ENCODE measurements at places on chromosomes 2 and 18.

GRCh38 chr2:217887841-217888701 lies 114.7 kb downstream of the TNS1 start:
- DNase-seq, result no peak

GRCh38 chr2:240603846-240604245 lies 17.3 kb downstream of the CAPN10 start:
- no peak for DNase-seq

DNA sequence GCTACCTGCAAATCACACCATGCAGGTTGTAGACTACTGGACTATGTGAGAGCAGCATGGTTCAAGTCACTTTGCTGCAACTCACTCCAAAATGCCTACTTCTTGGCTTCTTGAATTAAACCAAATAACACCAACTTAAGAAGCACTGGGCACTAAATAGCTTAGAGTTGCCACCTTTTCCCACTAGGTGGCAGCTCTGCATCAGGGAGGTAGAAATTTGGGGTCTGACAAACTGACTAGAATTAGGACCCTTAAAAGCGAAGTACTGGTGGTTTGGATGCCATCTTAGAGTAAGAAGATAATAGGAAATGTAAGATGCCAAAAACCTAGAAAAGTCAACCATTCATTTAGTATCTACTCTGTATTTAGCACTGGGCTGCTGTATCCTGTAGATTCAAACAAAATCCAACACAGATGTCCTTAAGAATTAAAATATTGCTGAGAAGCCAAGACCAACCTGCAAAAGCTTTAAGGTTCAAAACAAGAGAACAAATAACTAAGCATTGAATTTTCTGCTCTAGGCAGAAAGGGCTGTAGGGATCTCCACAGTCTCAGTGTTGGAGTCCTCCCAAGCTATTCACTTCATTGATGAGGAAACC lies 65.5 kb downstream of the CCBE1 start:
- DNase-seq, result peak; percentile 37

DNA sequence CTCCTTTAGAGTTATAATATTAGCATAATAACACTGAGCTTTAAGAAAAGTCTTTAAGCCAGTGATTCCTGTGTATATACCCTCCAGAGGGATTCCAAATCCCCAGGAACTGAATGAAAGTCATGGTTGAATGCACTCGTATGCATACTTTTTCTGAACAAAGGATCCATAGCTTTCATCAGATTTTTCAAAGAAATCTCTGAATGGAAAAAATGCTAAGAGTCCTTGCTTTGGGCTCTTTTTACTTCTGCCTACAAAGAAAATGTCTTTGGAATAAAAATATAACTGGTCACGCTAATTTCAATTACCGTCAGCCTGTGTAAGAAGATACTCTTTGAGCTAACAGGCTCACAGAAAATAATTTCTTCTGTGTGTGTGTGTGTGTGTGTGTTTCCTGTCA lies 939.5 kb downstream of the ERBB4 start:
- no peak for DNase-seq

DNA sequence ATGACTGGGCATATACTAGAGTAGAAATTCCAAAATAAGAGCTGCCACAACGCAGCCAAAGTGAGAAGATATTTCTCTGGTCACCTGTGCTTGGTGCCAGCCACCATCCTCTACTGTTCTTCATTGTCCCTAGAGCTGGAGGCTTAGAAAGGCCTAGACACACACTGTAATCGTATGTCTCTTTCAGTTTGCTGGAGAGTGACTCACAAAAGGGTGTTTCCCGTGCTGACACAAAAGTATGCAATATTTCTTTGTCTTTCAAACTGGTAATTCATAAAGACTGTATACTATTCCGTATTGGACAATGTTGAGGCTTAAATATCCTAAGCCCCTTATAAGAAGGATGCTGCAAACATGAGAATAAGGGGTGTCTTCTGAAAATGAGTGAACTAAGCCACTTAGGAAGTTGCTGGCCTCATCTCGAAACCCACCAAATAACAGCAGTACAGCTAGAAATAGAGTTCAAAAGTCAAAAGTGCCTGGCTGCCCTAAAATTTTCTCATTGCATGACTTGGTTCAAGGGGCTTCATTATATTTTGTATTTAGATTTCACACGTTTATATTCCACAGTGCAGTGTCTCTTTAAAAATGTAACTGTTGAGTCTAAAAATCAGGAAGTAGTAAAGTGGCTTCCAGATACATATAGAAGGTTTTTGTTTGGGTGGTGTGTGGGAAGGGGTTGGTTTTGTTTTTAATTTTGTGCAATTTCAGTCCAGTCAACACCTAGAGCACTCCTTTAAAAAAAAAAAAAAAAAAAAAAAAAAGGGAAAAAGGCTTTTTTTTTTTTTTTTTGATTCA lies 601.1 kb downstream of the ARHGAP15 start:
- no peak for DNase-seq

DNA sequence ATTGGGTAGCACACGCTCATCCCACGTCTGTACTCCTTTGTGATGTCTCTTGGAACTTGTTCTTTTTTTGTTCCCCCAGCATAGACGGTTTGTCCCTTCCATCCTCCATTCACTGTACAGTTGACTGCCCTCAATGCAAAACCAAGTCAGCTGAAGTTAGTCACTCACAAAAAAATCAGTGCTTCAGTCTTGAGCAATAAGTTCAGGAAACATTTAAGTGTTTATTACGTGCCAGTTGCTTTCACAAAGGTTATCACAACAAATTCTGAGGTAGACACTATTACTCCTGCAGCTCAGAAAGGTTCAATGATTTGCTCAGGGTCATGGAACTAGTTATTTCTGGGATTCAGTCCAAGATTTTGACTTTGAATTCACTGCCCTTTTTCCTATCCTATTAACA lies 102.2 kb downstream of the PDE1A start:
- no peak for DNase-seq

DNA sequence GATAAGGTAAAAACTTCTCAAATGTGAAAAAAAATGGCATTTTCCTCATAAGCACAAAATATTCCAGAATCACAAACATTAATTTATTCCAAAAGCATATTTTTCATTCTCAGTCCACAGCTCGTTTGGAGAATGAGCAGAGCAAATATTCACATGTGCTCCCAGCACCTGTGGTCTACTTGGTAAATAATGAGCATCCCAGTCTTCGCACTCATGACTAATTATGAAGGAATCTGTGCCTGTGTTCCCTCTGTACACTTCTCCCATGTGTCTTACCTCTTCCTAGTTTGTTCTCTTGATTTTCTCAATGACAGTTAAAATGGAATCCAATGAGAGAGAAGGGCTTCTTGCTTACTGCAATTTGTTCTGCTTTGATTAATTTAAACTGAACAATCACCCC lies 671.0 kb upstream of the SOX11 start:
- no peak for DNase-seq

- DNase-seq, result no peak
These were observed 148.9 kb downstream of the DTNB start for GRCh38 chr2:25524507-25524906.

DNA sequence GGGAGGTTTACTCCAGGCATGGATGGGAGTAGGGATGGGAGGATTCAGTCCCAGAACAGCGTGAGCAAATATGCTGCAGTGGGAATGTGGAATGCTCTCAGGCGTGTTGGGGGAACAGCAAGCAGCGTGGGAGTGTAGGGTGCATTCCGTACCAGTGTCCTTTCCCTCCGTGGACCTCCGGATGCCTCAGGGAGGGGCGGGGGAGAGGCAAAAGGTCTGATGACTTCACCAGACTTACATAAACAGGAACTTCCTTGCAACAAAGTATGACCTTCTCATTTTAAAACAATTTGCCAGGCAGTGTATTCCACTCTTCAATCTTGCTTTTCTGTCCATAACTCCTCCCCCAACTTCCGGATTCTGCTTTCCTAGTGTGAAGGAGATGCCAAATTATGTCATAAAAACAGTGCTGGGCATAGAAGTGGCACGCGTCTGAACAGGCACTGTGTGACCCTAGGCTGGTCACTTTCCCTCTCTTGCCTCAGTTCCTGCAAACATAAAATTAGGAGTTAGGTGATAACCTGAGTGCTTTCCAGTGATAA lies 36.9 kb downstream of the RPL37A start:
- DNase-seq, result no peak

DNA sequence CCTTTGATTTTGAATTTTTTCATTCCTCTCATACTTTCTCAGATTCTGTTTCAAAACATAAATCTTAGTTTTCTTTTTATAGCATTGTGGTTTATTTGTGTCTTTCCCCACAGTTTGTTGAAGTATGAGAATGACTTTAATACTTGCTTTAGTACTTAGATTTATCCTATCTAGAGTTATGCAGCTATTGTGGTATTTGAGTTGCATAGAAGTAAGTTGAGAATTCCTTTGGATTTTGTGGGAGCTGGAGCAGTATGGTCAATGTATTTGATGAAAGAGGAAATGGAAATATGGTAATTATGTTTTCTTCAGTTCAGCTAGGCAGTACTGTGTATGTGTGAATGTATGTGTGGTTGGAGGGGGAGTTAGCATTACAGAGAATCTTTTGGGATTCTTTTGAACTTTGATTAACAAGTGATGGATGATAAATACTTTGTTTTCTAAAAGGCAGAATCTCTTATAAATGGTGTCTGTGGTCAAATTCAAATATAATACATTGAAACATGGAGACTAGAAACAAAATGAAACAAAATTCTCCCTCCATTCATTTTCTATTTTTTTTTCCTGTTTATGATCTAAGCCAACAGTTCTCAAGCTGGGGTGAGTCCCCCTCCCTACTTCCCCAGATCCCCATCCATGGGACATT lies 3.0 kb downstream of the ACVR2A start:
- DNase-seq, result no peak

DNA sequence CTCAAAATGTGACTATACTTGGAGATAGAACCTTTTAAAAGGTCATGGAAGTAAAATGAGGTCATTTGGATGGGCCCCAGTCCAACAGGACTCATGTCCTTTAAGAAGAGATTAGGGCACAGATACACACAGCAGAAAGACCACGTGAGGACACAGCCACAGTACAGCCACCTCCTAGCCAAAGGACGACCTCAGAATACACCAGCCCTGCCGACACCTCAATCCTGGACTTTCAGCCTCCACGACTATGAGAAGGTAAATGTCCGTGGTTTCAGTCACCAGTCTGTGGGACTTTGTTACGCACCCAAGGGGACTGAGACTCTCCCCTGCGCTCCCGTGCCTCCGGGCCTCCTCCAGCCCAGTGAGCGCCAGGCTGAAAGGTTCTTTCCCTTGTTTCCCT lies 30.2 kb upstream of the HPCAL1 start:
- no peak for DNase-seq

GRCh38 chr18:76979111-76979751 lies 153.4 kb downstream of the MBP start:
- DNase-seq, result no peak

DNA sequence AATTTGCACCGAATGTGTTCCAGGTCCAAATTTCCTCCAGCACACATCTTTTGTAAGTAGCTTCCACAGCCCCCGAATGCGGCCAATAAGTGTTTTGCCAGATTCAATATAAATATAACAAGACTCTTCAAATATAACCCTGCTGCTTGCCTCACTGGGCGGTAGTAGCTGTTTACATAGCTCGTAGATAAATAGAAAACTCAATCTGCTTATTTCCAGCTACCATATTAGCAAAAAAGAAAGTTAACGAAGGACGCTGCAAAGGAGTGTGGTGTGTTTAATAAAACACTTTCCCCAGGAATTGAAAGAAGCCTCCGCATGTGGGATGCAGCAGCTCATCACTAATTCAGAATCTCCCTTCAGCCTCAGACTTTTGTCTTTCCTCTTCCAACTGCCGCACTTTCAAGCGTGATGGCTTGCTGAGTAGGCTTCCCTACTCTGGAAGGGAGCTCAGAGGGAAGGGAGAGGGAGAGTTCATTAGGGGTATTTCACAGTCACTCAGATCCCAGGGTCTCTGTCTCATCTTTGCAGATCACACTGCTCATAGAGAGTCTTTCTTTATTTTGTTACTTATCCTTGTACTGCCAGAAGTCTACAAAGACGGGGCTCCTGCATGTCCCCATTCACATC lies 367.0 kb downstream of the RND3 start:
- no peak for DNase-seq

DNA sequence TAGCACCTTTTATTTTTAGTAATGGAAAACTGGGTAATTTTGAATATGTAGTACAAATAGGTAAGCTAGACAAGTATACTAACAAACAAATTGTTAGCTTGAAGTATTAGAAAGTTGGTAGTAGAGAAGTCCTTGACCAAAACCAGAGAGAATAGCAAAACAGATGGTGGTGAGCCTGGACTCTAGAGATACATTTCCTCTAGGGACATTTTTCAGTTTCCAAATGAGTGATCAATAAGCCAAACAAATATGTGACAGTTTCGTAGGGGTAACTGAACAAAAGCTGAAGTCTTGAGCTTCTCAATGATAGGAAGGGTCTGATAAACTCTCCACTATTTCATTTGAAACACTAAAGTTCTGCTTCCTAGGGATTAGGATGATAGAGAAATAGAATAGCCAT lies 692.0 kb upstream of the FAM98A start:
- DNase-seq, result no peak

DNA sequence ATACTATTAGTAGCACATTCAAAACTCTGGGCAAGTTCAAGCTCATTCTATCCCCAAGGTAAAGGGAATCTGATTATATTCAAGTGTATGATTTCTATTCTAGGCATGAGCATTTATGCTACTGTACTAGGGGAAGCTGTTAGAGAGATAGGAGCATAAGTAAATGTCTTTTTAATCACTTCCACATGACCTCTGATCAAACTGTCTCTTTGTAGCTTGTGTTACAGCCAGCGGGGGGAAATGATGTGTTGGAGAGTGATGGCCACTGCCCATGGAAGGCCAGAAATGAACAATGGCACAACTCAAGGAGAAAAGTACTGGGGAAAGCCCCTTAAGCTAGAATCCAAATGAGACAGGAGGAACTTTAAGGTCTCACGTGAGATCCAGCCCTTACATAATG lies 894.9 kb upstream of the CDH2 start:
- no peak for DNase-seq

- DNase-seq, result no peak
These were observed 19.2 kb downstream of the SH3RF3 start for GRCh38 chr2:109148117-109148746.

- no peak for DNase-seq
These were observed 271.9 kb downstream of the DPP10 start for GRCh38 chr2:114714313-114714712.

GRCh38 chr2:71672826-71673795 lies 219.8 kb downstream of the DYSF start:
- DNase-seq, result no peak

DNA sequence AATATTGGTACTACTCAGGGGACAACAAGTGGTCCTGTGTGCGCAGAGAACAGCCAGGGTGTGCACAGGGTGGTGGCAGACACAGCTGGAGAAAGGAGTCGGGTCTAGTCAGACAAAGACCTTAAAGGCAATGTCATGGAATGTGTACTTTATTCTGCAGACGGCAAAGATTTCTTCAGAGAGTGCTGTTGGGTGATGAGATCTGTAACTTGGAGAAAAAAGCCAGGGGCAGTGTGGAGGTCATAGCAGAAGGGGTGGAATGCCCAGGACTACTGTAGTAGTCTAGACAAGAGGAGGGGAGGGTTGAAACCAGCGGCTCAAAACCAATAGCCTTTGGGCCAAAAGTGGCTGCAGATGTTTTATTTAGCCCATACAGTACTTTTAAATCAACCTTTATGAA lies 121.3 kb upstream of the ZFP36L2 start:
- no peak for DNase-seq
